ENCODE measurements at places on chromosomes 4 and X.

- no peak for DNase-seq
- no peaks in the 10 kb centered on the region for H3K4me1 ChIP-seq
- peaks cover 5% of the 10 kb centered on the region for H3K27me3 ChIP-seq
- H3K27ac ChIP-seq, result no peak overlapping the region
These were observed 60.2 kb upstream of the HS3ST1 start for GRCh38 chr4:11488657-11489452.

- DNase-seq, result no peak
- H3K27ac ChIP-seq, result no peak overlapping the region
- no peak overlapping the region for H3K4me3 ChIP-seq
- H3K36me3 ChIP-seq, result no peaks in the 10 kb centered on the region
- no peaks in the 10 kb centered on the region for H3K27me3 ChIP-seq
- H3K4me1 ChIP-seq, result no peaks in the 10 kb centered on the region
These were observed 53.2 kb downstream of the MOSPD2 start for GRCh38 chrX:14926471-14926870.

DNA sequence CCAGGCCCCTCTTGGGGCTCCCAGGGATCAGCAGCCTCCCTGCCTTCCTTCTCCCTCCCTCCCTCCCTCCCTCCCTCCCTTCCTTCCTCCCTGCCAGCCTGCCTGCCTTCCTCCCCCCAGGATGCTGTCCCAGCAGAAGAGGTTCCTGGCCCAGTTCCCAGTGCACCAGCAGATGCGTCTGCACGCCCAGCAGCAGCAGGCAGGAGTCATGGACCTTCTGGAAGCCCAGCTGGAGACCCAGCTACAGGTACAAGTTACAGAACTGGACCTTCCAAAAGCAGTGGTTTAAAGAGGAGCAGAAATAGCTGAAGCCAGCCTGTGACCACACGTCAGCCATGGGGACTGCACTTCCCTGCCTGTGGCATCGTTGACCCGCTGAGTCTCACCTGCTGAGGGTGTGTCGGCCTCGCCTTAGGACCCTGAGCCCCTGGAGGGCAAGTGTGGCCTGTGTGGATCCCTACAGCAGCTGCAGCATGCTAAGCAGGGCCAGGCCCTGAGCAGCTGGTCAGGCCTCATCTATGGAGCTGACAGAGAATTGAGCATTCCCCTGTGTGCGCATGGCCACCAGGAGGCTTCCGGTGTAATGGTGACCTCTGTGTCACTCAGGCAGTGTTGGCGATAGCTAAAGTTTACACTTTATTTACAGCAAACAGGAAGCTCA is 84.7 kb downstream of the CRMP1 start:
- H3K4me3 ChIP-seq, result no peak overlapping the region
- H3K27ac ChIP-seq, result no peak overlapping the region
- no peak for DNase-seq
- H3K4me1 ChIP-seq, result no peaks in the 10 kb centered on the region
- peaks cover 2% of the 10 kb centered on the region for H3K27me3 ChIP-seq

DNA sequence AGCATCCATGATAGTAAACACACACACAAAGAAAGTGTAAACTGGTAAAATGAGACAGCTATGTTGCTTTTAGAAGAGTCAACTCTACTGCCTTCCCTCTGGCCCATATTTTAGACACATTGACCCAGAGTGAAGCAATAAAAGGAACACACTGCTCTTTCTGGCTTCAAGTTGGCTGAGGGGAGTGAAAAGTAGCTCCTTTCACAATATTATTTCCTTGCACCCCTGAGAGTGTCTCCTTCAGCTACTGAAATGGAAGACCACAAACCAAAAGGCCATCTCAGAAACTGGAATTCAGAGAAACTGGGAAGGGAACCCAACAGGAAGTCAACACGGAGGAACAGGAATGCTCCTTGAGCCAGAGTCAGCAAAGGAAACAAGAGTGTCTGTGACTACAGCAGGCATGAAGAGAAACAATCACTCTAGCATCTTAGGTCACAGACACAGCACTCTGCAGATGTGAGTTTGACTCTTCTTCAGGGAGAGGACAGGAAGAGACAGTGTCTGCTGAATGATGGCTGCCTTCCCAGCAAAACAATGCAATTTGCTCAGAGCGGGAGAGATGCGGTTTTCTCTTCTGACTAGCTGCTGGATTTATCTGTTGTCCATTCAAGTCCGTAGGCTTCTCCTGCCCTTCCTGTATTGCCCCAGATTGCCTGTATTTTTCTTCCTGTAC is 106.7 kb downstream of the SPATA18 start:
- H3K27me3 ChIP-seq, result no peaks in the 10 kb centered on the region
- no peak for DNase-seq
- no peak overlapping the region for H3K27ac ChIP-seq
- no peak overlapping the region for H3K4me3 ChIP-seq
- H3K4me1 ChIP-seq, result no peaks in the 10 kb centered on the region

DNA sequence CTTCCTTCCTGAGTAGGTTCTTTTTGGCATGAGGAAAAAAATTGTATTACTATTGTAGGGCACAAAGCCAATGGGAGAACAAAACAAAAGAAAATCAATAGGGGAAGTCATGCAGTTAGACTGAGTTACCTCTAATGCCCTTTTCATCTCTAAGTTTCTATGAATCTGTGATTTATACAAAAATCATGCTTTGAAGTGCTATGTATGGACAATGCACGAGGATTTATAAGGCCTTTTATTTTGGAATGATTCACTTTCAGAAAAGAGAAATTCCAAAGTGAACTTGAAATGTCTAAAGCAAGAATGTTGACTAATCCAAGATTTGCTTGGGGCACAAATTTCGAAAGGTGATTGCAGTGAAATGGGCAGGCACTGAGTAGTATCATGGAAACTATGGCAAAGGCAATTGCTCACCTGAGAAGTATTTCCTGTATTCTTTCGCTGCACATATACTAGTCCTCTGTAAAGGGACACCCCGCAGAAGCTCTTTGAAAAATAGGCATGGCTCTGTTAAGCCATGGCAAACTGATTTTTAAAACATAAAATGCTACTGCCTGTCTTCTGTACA is 52.8 kb downstream of the ADGRG4 start:
- no peak overlapping the region for H3K4me3 ChIP-seq
- DNase-seq, result no peak
- no peaks in the 10 kb centered on the region for H3K36me3 ChIP-seq
- H3K27ac ChIP-seq, result no peak overlapping the region
- H3K27me3 ChIP-seq, result no peaks in the 10 kb centered on the region
- no peaks in the 10 kb centered on the region for H3K4me1 ChIP-seq

DNA sequence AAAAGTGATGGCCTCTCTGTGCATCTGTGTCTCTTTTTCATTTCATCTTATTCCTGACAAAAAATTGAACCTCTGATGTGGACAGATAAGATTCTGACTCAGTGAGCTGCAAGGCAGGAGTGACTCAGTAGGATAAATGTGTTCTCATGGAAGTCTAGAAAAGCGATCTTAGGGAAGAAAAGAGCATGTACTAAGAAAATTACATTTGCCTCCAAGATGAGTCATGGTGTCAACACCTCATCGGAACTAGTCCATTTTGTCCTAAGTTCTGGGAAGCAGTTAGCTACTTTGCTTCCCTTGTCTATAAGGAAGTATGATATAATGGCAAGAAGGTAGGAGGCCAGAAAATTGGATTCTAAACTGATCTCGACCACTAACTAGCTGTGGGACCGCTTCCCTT is 83.5 kb upstream of the AFF2 start:
- no peak overlapping the region for H3K27ac ChIP-seq
- H3K27me3 ChIP-seq, result peaks cover 3% of the 10 kb centered on the region
- DNase-seq, result no peak

DNA sequence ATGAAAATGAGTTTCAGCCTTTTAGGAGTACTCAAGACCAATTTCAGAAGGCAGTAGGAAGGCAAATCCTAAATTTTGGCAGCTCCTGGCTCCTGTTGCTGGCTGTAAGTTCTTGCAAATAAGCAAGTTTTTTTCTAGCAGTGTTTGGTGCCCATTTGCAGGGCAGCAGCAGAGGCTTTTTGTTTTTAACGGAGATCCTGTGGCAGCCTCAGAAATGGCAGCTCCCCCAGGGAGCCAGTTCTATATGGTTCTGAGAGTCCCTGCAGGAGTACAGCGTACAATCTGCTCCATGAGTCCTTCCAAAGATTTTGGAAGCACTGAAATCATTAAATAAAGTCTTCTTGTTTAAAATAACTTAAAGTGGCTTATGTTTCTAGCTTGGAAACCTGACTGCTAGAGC is 171.9 kb downstream of the NDST4 start:
- no peaks in the 10 kb centered on the region for H3K27me3 ChIP-seq
- H3K4me3 ChIP-seq, result no peak overlapping the region
- no peaks in the 10 kb centered on the region for H3K4me1 ChIP-seq
- no peak overlapping the region for H3K27ac ChIP-seq
- H3K36me3 ChIP-seq, result no peaks in the 10 kb centered on the region
- DNase-seq, result no peak

GRCh38 chr4:120348521-120348920 is 281.9 kb upstream of the MAD2L1 start:
- no peaks in the 10 kb centered on the region for H3K4me1 ChIP-seq
- H3K4me3 ChIP-seq, result no peak overlapping the region
- no peak for DNase-seq
- no peak overlapping the region for H3K27ac ChIP-seq

GRCh38 chr4:124487651-124488050 is 224.9 kb downstream of the ANKRD50 start:
- H3K36me3 ChIP-seq, result no peaks in the 10 kb centered on the region
- H3K4me1 ChIP-seq, result no peaks in the 10 kb centered on the region
- no peaks in the 10 kb centered on the region for H3K27me3 ChIP-seq
- no peak overlapping the region for H3K27ac ChIP-seq
- no peak for DNase-seq

- peaks cover 11% of the 10 kb centered on the region for H3K36me3 ChIP-seq
- H3K27me3 ChIP-seq, result peaks cover 1% of the 10 kb centered on the region
- H3K4me1 ChIP-seq, result peaks cover 10% of the 10 kb centered on the region
- DNase-seq, result no peak
- H3K4me3 ChIP-seq, result no peak overlapping the region
These were observed 29.3 kb downstream of the CEP44 start for GRCh38 chr4:174312993-174313392.

- H3K4me1 ChIP-seq, result no peaks in the 10 kb centered on the region
- H3K27me3 ChIP-seq, result peaks cover 10% of the 10 kb centered on the region
- H3K36me3 ChIP-seq, result no peaks in the 10 kb centered on the region
- DNase-seq, result no peak
- H3K27ac ChIP-seq, result no peak overlapping the region
These were observed 176.8 kb upstream of the DCAF12L2 start for GRCh38 chrX:126342859-126343258.

DNA sequence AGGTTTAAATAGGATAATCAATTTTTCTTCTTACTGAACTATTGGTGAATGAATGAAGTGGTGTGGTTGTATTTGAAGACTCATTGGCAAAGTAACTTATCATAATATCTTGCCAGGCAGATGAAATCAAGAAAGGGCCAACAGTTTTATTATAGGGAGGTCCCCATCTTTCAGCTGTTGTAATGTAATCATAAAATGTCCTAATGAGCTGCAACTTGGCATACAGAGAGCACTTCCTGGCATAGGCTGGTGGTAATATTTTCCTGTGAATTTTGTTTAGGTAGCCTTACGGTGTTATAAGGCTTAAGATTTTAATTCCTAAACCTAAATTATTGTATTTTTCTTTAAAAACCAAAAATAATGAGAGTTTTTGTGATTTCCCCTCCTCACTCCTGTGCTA is 17.5 kb downstream of the FHIP1A start:
- no peak for DNase-seq
- H3K27me3 ChIP-seq, result no peaks in the 10 kb centered on the region
- no peaks in the 10 kb centered on the region for H3K4me1 ChIP-seq

DNA sequence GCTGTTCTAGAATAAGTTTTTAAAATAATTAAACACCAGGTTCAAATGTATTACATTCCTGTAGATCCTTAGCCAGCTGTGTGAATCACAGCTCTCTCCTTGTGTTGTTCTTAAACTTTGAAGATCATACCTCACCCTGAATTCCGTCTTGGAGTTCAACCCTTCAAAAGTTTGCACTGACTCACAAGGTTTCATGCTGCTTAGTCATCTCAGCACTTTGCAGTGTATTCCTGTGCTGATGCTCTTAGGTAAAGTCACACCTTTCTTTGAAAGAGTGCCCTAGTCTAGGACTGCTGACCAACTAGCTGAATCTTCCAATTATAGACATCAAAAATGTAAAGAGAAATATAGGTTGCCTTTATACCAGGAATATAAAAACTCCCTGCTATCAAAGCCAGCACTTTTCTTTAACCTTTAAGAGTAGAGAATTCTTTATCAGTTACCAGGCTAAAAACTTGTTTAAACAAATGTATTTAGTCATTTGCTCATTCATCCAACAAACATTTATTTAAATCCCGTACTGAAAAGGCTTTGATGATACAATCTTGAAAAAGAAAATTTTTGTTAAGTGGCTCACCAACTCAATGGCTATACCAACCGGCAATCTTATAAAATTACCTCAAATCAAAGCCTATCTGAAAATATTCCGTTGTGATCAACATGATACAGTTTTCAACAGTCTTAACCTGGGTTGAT is 169.7 kb downstream of the RAP1GDS1 start:
- H3K4me3 ChIP-seq, result no peak overlapping the region
- peaks cover 20% of the 10 kb centered on the region for H3K36me3 ChIP-seq
- DNase-seq, result no peak
- no peaks in the 10 kb centered on the region for H3K27me3 ChIP-seq
- H3K4me1 ChIP-seq, result peaks cover 3% of the 10 kb centered on the region

DNA sequence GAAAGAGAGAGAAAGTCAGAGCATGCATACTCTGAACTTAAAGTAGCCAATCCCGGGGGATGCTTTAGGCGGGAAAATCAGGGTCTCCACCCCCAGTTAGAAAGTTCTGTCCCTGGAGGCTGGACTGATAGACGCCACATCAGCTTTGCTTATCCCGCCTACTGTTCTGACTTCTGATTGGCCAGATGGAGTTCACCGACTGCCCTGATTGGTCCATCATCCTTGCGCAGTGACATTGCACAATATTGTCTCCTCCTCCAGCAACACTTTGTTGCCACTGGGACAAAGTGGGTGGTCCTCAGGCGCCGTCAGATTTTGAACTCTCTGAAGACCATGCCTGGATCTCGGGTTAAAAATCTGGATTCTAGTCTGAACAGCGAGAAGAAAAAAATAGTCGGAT is 50.3 kb downstream of the SSX3 start:
- H3K4me3 ChIP-seq, result no peak overlapping the region
- H3K36me3 ChIP-seq, result no peaks in the 10 kb centered on the region
- peaks cover 10% of the 10 kb centered on the region for H3K27me3 ChIP-seq
- no peak for DNase-seq

DNA sequence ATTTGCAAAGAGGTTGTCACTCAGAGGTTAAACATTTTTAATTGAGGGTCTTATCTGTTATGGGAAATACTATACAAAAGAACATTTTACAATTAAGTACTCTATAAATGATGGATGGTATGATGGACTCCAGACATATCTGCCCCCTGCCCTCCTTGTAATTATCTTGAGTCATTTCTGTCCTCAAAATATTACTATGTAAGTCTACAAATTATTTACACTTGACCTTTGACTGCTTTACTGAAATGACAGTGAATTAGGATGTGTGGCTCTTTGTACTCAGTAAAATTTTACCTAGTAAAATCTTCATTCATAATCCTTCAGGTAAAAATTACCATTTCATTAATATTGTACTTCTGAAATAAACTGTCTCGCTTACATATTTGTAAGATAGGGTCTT is 46.5 kb downstream of the USP9X start:
- DNase-seq, result no peak
- H3K36me3 ChIP-seq, result peaks cover 32% of the 10 kb centered on the region
- no peaks in the 10 kb centered on the region for H3K27me3 ChIP-seq
- no peak overlapping the region for H3K27ac ChIP-seq
- H3K4me3 ChIP-seq, result no peak overlapping the region

Data from immature natural killer cell (primary cell).